ENCODE measurements at places on chromosomes 2 and 18. TPM values are rescaled to one million over a fixed set of nuclear protein-coding genes. Genes with fewer than 3 reads are reported as not detected.

The TRIB2 gene
- 0.65 TPM for total RNA-seq

The RAPH1 gene
- 7.9 TPM for total RNA-seq

The PLEK gene
- total RNA-seq: not detected

The SCN3A gene
- total RNA-seq: not detected

The RAMP1 gene
- not detected for total RNA-seq

The PSMA8 gene
- not detected for total RNA-seq

The NEB gene
- 0.11 TPM for total RNA-seq

The KDM3A gene
- 47.5 TPM for total RNA-seq

The LOXHD1 gene
- not detected for total RNA-seq

The PRSS56 gene
- 0.20 TPM for total RNA-seq

The SAG gene
- total RNA-seq: not detected

The UGT1A6 gene
- 1.6 TPM for total RNA-seq

The PCARE gene
- not detected for total RNA-seq

The UGT1A7 gene
- 6.2 TPM for total RNA-seq
